ENCODE measurements at places on chromosomes 7 and 10.

GRCh38 chr7:159109653-159110035 is 35.0 kb downstream of the VIPR2 start:
- peak; percentile 4 for DNase-seq

DNA sequence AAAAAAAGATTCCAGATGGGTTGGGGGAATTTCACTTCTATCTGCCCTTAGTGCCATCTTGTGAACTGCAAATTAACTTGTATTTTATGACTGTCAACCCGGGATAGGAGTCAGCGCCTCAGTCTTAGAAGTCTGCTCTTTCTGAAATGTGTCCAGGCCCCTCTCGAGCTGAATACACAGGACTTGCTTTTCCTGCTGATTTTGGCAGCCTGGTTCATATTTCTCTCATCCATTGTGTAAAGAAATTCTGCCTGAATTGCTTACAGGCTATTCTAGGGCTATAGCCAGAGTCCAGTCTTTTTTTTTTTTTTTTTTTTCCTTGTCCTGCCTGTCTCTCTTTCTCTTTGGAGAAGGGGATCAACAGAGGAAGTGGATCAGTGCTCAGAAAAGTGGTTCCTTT is 24.6 kb downstream of the GATA3 start:
- no peak for DNase-seq

DNA sequence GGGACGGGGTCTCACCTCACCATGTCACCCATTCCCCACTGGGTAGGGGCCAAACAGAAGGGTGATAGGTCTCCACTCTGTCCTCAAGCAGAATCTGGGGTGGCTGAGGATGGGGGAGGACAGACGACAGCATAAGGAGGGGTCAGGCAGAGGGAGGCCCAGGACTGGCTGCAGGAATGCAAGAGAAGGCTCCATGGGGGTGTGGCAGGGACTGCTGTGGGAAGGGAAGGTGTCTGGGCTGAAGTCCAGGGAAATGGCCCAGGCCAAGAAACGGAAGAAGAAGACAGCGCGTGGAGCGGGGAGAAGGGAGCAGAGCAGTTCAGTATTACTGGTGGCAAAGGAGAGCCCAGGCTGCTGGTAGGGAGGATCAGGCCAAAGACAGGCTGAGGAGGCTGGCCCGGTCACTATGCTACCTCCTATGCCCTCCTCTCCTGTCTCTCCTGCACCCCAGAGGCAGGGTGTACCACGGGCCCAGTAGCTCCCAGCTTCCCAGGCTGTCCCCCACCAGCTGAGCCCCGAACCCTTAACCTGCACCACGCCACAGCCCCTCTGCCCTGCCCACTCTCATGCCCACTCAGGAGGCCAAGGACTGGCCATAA is 60.9 kb downstream of the GRB10 start:
- DNase-seq = peak; percentile 16

GRCh38 chr7:159212226-159212625 is 67.6 kb upstream of the VIPR2 start:
- DNase-seq = no peak

DNA sequence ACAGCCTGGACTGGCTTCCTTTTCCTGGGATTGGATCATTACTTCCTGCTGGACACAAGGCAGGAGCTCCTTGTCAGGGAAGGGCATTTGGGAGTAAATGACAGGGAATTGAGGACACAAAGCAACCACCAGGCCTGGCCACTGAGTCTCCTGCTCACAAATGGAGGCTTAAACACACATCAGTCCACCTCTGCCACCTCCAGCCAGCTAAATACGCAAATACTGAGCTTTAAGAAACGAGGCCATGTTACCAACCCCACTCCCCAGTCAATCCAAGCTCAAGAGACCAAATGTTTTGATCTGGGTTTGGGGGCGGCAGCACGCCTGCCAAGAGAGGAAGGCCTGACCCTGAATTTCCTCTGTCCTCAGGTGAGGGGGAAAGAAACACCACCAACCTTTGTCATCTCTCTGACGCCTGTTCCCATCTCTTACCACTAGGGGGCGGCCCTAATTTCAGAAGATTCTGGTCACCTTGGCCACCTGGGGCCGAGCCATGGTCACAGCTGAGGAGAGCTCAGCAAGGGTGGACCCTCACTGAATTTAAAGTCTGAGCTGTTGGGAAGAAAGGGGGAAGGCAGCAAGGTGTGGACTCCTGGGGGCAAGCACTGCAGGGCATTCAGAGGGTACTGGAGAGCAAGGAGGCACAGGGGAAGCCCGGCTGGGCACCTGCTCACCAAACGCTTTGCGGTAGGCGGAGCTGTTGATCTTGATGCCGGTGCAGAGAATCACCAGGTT is 16.5 kb downstream of the AIFM2 start:
- peak; percentile 60 for DNase-seq

DNA sequence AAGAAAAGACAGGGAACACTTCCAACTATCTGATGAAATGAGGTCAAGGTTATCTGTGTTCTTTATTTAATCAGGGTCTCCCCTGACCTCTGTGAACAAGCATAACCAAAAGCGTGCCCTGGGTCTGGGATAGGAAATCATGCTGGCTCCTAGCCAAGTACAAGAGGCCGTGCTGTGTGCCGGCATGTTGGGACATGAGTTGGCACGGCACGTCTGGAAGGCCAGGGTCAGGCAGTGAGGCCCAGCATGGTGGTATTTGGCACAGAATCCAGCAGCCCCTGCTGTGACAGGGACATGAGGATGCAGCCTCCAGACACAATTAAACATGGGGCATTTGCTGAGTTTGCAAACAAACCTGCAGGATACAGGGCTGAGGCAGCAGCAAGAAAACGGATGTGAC is 320.4 kb downstream of the PLXNA4 start:
- DNase-seq = no peak

- no peak for DNase-seq
Measured at GRCh38 chr10:119872610-119872859, at the start of gene MCMBP. TSS of gene MCMBP (minus strand) at chr10:119872843. CDS start at chr10:119872584, 259 bp downstream.

- no peak for DNase-seq
Measured at GRCh38 chr10:76736815-76737618, 900.6 kb downstream of the KCNMA1 start.

DNA sequence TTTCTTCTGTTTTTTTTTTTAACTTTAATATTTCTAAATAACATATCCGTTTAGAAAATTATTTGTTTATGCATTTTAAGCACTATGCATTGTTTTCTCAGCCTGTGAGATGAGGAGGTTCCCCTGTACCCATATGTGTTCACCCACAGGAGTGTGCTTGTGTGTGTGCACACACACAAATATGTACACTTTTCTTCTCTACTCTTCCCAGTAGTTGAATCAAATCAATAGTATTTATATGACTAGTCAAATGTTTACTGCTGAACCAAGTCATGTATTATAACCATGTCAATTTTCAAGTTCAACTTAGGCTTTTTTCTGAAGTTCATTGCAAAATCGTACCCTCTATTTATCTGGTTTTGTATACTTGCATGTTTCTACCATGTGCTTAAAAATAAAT is 37.3 kb downstream of the HDAC9 start:
- DNase-seq = no peak

GRCh38 chr10:63901228-63901627 is 380.0 kb downstream of the REEP3 start:
- no peak for DNase-seq

- DNase-seq = peak; percentile 64
Measured at GRCh38 chr7:64618785-64619456, 47.0 kb upstream of the ZNF107 start.

GRCh38 chr7:15495170-15495569 is 66.6 kb downstream of the AGMO start:
- DNase-seq = peak; percentile 6

GRCh38 chr7:128841921-128842673 is 11.9 kb downstream of the FLNC start:
- peak; percentile 33 for DNase-seq

- DNase-seq = no peak
Measured at GRCh38 chr7:131074043-131074442, 253.6 kb upstream of the MKLN1 start.

GRCh38 chr10:69055241-69055640 is 32.7 kb upstream of the SRGN start:
- DNase-seq = no peak

GRCh38 chr7:135147341-135147898 is 452 bp upstream of the TMEM140 start:
- no peak for DNase-seq

DNA sequence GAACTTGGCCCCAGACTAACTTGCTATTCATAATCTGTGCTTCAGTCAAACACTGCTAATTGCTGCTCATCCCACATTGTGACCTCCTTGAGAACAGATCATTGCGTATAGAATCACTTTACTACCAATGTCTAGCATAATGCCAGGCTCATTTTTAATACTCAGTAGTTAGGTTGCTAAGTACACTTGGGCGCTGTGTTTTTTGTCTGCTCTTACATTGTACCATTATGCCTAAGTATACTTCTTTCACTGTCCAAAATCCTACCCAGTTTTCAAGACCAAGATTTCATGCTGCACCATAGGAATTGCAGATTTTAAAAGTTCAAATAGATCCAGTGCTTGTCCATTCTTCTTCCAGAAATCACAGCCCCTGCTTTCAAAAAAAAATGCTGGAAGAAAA is 32.8 kb upstream of the TMEM106B start:
- no peak for DNase-seq

- no peak for DNase-seq
Measured at GRCh38 chr7:46322937-46323336, 401.9 kb upstream of the IGFBP3 start.

DNA sequence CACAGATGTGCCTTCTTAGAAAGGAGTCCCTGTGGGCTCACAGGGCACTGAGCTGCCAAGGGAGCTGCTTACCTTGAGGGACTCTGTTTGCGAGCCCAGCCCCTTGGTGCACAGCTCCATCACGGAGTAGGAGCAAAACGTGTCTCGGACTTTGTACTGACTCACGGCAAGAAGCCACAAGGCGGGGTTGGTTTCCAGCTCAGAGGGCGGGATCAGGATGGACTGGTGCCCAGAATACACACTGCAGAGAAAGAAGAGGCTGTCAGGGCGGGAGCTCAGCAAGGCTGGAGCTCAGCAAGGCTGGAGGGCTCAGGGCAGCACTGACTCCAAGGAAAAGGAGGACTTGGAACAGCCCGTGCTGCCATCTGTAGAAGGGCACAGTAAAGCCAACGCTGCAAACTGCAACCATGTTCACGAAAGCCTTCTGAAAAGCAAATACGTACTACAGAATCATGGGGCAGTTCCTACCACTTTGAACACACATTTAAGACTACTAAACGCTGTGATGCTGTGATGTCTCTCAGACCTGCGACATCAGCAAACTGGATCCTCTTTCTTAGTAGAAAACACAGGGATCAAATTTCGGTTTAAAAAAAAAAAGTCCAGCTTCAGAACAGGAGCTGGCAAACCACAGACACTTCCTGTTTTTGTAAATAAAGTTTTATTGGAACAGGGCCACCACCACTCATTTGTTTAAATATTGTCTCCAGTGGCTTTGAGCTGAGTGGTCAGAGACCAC is 194.3 kb downstream of the ZMYND11 start:
- DNase-seq = peak; percentile 87

- no peak for DNase-seq
Measured at GRCh38 chr7:155482511-155483183, 24.7 kb downstream of the EN2 start.

DNA sequence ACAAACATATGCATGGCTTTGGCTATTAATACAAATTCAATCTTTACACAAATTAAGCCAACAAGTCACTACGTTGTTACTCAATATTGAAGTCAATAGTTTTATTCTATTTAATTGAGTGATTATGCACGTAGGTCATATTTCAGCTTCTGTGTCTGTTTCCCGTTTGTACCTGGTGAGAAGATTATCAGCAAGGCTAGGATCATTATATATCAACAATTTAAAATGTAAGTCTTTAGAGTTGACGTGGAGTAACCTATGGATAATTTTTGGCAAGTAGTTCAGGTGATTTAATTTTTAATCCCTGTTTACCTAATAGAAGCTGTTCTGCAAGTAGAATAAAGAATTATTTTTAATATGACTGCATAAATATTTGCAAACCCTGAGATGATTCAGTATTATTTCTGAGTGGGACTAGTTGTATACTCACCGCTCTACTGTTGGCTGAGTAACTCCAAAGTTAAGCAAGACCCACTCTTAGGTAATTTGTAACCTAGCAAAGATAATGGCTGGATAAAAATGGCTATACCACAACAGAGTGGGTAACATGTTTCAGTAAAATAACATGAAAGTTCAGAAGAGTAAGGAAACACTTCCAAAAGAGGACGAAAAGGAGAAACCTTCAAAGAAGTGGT is 161.0 kb downstream of the HGF start:
- peak; percentile 37 for DNase-seq

DNA sequence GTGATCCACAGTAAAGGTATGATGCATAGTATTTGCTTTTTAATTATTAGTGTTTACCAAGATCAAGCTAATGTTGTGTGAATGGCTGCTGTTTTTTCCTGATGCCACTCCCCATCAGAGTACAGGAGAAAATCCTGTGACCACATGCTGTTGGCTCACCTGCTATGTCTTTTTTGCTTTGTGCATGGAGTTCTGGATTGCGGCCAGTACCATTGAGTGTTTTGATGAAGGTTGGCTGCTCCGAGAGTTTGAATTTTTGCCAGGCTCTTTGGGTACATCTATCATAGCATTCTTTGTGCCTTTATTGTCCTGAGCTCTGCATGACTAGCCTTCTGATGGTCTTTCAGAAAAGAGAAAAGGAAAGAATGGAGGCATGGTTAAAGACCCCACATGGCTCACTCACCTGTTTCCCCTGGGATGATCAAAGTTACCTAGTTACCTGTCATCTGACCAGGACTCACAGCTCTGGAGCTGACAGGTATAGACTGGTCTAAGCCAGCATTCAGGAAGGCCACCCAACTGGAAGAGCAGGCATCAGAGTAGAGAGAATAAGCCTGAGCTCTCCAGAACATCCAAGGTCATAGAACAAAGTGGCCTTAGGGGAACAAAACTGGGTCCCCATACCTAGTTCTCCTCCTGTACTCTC is 11.8 kb upstream of the SGPL1 start:
- DNase-seq = peak; percentile 74

GRCh38 chr10:47059606-47060311 is 148.5 kb downstream of the PTPN20 start:
- DNase-seq = no peak

- DNase-seq = no peak
Measured at GRCh38 chr7:49112222-49112621, 187.9 kb downstream of the CDC14C start.

- DNase-seq = no peak
Measured at GRCh38 chr7:33632322-33632721, 273.0 kb upstream of the BMPER start.

DNA sequence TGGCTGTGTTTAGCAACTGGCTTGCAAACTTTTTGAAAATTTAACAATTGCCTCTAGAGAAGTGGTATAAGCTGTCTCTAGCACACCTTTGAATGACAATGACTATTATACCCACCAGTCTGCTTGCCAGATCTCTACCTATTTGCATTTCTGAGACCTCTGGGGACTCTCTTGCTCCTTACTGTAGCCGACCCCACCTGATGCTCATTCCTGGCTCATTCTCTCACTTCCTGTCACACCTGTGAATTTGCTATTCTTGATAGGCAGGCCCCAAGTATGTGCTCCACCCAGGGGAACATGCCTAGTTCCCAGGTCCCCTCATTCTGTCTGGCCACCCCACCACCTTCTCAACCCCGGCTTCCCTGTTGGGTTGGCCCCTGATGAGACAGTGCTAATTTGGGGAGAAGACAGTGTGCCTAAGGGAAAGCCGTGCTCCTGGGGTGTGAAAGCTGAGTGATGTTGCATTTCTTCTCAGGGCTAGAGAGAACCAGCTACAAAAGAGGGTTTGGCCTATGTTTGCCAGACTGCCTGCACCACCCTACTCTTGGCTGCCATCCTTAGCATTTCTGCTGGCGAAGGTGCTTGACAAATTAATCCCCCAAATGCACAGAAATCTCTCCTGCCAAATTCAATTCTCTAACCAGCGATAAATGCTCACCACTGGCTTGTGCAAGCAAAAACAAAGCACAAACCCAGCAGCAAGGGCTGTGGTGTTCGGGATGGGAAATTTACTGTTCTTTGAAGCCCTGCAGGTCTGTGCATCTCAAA is 138.2 kb downstream of the RPS24 start:
- DNase-seq = no peak

- DNase-seq = no peak
Measured at GRCh38 chr7:17126413-17127268, 171.8 kb upstream of the AHR start.
